ENCODE measurements at places on chromosomes 11 and 22.

DNA sequence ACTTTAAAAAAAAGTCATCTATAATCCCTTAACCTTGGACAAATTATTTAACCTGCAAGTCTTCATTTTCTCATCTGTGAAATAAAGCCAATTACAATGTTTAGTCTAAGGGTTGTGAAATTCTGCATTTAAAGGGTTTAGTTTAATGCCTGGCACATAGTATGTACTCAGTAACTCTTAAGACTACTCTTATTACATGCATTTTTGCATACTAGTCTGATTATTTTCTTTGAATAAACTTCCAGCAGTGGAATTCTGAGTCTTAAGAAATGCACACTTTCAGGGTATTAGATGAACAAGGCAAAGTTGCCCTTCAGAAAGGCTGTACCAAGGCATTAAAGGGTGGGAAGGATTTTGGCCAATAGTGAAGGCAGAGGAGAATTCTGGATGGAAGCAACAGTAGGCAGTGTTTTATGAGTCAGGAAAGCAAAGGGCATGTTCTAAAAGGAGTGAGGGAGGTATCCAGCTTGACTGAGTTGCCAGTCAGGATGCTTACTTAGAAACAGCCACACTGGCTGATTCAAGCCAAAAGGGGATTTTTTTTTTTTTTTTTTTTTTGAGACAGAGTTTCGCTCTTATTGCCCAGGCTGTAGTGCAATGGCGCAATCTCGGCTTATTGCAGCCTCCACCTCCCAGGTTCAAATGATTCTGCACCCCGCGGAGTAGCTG, 50.5 kb downstream of the SWAP70 start:
- no peak for DNase-seq

DNA sequence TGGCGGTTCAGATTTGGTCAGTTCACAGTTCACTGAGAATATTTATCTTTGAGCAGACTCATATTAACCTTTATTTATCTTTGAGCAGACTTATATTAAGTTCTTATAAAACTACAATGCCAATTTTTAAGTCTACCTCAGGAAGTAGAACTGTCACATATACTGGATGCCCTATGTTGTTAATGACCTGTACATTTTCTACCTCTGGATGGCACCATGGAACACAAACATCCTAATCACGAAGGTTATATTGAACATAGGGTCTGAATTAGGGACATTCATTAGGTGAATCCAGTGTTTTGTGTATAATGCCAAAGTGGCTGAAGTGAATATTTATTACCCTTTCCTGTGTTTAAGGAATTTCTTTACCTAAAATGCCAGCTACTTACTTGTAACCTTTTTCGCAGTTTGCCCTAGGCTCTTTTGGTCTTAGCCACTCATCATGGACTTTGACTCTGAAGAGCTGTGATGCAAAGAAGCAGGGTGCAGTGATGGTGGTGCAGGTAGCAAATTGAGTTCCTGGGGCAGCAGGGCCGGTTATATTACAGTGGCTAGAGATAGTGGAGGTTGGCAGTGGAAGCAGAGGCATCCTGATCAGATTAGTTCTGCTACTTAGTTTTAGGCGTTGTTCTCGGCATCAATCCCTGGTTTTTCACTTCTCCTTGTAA, 71.8 kb downstream of the STIM1 start:
- DNase-seq = no peak

GRCh38 chr11:68375766-68376165, 63.4 kb downstream of the LRP5 start:
- no peak for DNase-seq

GRCh38 chr22:45284705-45285262, at the start of gene UPK3A:
UPK3A (plus strand) TSS chr22:45284949; CDS start chr22:45285014, 65 bp downstream.
- DNase-seq = peak; percentile 48

- DNase-seq = no peak
These were observed 35.0 kb upstream of the CRTAM start for GRCh38 chr11:122803306-122803705.

- DNase-seq = no peak
These were observed 28.3 kb upstream of the WNT11 start for GRCh38 chr11:76234416-76235232.

GRCh38 chr22:47367107-47367690, 604.7 kb downstream of the TBC1D22A start:
- DNase-seq = no peak

DNA sequence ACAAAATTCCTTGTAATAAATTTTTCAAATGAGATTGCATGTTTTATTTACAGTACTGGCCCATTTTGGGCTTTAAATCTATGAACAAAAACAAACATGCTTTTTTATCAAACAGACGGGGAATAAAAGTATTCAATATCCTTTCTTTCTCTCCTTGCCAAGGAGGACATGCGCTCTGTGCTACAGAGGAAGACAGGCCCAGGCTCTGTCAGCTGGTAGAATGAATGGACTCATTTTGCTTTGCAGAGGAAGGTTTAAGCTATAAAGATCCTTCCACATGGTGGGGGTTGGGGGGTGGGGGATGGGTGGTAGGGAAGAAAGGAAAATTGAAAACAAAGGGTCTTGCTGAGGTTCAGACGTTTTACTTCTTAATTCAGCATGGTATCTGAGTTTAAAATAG, 575.6 kb downstream of the INSC start:
- no peak for DNase-seq

GRCh38 chr11:116871248-116871647, 33.8 kb upstream of the APOA1 start:
- DNase-seq = no peak

Measured in LNCaP clone FGC (cell line).